SHP77 treated with DMSO at 0.1 percent for 48 hours (cell line): ENCODE measurements at places on chromosomes 7 and 10.

DNA sequence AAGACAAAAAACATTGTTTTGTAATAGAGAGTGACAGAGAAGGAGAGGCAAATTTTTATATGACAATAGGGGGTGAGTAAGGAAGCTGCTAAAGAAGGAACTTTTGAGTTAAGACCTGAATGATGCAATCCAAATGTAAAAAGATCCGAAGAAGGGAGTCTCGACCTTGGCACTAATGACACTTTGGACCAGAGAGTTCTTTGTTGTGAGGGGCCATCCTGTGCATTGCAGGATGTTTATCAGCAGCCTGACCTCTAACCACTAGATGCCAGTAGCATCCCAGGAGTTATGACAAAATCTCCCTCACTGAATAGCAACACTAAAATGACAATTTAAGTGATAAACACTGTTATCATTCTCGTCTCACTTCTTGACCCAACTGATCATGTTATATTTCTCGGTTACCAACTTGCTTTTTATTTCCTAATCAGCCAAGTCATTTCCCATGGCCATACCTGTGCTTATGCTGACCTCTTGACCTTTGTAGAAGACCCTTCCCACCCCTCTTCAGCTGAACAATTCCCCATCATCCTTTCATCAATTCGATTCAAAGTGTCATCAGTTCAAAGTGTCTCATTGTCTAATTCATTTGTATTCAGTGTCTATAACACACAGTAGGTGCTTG, 30.0 kb downstream of the DGKI start:
- DNase-seq, result no peak

GRCh38 chr7:134078991-134079390, 48.1 kb upstream of the LRGUK start:
- no peak for DNase-seq

DNA sequence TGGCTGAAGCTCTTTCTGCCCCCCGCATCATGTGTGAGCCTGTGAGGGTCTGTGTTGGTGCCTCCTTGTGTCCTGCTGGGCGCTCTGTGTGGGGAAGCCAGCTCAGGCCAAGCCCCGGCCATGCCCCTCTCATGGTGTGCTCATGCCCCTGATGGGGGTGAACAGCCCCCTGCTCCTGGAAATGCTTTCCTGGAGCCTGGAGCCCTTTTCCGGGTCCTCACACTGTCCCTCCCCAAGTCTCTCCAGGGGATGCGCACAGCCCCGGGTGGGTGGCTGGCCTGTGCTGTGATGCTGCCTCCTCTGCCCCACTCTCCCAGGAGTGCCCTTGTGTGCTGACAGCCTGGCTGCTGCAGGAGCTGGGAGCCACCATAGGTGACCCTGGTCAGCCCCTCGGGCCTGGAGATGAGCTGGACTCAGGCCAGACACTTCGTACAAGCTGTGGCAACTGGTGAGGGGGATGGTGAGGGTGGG, 20.8 kb upstream of the ZNF862 start:
- DNase-seq, result no peak

DNA sequence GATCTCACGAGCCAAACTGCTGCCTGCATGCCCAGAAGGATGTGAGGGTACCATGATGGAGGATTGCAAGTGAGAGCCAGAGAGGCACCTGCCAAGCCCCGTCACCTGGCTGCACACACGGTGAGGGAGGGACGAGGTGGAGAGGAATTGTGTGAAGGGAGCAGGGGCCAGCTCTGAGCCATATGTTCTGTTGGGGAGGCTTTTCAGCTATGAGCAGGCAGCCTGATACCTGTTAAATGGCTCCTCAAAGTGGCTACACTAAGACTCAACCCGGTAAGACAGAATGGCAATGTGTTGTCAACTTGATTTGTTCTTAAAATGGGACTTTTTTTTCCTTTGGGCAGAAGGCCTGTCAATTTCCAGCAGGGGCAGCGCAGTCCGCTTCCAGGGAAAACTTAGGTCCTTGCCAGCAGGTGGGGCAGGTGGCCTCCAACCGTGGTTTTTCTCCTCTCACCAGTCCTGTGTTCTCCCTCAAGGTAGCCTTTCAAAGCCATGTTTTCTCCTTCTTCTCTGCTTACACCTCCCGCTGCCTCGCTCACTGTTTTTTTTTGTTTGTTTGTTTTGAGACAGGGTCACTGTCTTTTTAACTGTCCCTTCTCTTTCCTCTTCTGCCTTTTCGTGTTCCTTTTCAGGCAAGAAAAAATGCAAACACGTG, 57.7 kb upstream of the ZNRF2 start:
- DNase-seq, result peak; percentile 71

GRCh38 chr7:114715907-114716306, 206.0 kb upstream of the MDFIC start:
- DNase-seq, result no peak

GRCh38 chr7:46739518-46740234, 818.6 kb upstream of the IGFBP3 start:
- DNase-seq, result no peak

- no peak for DNase-seq
Measured at GRCh38 chr7:151978616-151979015, 22.4 kb downstream of the GALNTL5 start.

DNA sequence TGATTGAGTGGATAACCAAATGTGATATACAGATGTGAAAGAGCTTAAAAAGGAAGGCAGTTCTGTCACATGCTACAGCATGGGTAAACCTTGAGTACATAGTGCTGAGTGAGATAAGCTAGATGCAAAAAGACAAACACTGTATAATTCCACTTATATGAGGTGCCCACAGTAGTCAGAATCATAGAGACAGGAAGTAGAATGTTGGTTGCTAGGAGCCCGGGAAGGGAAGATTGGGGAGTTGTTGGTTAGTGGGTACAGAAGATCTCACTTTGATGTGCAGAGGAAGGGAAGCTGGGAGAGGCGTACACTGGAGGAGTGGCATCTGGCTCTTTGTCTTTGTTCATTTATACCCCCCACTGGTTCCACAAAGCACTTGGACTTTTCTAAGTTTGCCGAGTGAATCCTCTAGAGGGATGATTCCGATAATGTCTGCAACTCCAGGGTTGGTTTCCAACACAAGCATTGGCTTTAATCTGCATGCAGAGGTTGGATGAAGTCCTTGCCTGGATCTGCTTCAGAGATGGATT, 39.5 kb downstream of the TSPAN14 start:
- DNase-seq, result no peak

DNA sequence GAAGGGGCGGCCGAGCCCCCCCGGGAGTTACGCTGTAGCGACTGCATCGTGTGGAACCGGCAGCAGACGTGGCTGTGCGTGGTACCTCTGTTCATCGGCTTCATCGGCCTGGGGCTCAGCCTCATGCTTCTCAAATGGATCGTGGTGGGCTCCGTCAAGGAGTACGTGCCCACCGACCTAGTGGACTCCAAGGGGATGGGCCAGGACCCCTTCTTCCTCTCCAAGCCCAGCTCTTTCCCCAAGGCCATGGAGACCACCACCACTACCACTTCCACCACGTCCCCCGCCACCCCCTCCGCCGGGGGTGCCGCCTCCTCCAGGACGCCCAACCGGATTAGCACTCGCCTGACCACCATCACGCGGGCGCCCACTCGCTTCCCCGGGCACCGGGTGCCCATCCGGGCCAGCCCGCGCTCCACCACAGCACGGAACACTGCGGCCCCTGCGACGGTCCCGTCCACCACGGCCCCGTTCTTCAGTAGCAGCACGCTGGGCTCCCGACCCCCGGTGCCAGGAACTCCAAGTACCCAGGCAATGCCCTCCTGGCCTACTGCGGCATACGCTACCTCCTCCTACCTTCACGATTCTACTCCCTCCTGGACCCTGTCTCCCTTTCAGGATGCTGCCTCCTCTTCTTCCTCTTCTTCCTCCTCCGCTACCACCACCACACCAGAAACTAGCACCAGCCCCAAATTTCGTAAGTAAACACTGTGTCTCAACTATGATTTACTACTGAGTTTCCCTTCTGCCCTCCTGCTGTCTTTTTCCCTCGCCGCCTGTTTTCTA, 666 bp downstream of the NRG3 start:
- DNase-seq, result no peak
